GM04504 (cell line): ENCODE measurements at places on chromosomes 1 and 21.

DNA sequence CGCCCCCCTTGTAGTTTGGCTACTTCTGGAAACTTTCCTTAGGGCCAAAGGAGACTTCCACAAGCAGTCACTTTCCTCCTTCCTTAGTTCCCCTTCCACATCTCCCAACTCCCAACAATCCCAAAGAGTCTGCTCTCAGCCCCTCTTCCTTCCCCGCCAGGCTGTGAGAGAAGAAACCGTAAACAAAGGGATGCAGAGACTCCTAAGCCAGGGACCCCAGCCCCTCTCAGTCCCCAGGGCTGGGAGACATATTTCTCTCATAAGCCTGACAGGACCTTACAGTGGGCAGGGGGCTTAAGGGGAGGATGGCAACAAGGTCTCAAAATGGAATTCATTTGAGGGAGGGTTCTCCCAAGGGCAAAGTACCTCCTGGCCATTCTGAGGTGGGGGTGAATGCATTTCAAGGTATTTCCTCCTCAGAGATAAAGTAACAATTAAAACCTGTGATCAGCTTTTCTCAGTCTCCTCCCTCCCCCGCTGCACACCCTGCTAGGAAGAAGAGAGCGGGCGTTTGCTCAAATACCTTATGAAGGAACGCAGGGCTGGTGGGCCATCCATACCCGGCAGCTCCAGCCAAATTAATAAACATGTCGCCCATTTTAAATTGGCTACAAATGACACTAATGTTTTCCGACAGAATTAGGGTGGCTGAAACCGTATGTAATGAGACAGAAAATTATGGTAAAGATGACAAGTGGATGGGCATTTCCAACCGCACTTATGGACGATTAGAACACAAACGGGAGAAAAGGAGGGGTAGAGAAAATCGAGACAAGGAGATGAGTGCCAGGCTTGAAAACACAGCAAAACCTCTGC is 4.0 kb downstream of the BARHL2 start:
- no peak for DNase-seq

- DNase-seq = no peak
These were observed 27.9 kb upstream of the EFHD2 start for GRCh38 chr1:15381805-15382204.

DNA sequence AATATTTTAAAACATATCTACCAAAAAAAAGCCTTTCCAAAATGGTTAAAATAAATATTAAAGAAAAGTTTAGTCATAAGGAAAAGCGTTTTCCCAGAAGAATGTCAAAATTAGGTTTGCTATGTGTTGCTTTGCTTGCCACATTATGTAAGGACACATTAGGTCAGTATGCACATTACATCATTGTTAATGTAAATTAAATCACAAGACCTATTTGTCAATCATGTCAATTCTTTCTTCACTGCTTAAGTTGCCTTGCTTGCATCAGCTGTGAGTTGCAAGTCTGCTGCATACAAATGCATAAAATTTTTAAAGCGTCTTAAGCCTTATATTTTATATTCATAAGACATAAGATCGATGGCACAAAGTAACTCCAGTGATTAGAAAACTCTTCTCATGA is 448.9 kb downstream of the PCP4 start:
- no peak for DNase-seq

GRCh38 chr1:91770667-91771268 is 115.2 kb downstream of the TGFBR3 start:
- DNase-seq = no peak

DNA sequence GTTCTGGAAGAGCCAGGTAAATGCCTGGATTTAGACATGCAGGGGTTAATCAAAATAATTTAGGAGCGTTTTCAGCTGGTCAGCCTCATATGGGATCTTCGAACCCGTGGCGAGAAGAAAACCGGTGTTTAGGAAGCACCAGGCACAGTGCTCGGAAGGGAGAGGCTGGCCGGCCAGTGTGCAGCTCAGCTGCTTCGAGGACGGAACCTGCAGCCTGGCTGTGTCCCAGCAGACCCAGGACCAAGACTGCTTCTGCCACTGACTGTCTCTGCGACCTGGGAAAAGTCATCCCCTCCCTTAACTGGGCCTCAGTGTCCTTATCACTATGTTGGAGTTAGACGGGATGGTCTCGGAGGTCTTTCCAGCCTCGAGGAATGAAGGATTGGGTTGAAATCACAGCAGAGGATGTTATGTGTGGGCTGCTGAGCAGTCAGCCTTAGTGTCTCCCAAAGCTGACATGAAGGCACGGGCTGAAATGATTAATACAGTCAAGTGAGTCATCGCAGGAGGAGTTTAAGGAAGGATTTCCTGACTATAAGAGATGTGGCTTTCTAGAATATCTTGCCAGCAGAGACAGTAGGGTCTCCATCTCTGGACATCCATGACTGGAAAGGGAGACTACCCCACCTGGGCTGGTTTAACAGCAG is 20.8 kb downstream of the PPFIA4 start:
- DNase-seq = peak; percentile 53

DNA sequence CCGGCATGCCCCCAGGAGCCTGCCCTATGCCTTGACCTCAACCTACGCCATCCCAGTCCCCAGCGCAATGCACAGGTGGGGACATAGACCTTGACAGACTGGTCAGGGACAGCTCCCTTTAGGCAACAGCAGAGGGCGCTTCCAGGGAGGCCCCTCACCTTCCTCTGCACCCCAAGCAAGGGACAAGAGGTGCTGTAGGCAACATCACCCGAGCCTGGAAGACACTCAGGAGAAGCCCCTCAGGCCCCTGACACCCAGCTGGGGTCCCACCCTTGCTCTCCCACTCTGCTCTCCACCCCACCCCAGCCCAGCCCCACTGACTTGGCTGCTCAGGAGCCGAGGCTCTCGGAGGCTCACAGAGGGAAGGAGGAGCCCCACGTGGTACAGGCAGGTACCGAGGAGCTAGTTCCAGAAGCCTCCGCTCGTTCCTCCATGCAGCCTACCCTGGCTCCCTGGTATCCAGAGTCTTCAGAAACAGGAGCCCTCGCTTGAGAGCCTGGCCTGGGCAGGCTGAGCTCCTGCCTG is 2.4 kb upstream of the WNT3A start:
- no peak for DNase-seq

- DNase-seq = no peak
These were observed 10.1 kb downstream of the FAM131C start for GRCh38 chr1:16063226-16063829.

DNA sequence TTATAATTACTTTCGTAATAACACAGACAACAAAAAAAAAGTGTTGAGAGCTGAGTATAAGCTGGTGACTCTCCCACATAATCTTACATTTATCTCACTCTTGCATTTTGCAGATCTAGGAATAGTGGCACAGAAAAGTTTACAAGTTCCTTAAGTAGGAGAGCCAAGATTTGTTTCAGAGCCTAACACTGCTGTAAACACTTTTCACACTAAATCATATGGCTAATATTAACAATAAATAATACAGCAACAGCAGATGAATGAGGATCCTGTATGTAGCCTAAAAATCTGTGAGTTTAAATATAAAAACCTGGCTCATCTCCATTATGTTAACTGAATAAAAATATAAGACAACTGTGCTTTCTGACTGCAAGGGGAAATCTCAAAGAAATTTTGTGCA is 846.5 kb upstream of the ADAMTS5 start:
- DNase-seq = no peak

DNA sequence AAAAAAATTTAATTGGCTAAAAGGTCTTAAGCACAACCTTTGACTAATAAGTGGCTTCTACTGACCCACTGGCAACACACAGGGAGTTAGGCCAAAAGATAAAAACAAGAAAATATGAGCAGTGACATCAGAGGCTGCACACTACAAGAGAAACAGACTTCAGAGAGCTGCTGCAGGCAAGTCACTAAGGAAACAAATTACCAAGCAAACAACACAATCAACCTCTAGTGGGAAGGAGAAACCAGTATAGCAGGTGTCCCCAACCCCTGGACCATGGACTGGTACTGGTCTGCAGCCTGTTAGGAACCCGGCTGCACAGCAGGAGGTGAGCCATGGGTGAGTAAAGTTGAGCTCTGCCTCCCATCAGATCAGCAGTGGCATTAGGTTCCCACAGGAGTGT is 20.8 kb upstream of the ENSA start:
- DNase-seq = no peak

- peak; percentile 57 for DNase-seq
These were observed 705 bp downstream of the UROD start for GRCh38 chr1:45012639-45013278.

DNA sequence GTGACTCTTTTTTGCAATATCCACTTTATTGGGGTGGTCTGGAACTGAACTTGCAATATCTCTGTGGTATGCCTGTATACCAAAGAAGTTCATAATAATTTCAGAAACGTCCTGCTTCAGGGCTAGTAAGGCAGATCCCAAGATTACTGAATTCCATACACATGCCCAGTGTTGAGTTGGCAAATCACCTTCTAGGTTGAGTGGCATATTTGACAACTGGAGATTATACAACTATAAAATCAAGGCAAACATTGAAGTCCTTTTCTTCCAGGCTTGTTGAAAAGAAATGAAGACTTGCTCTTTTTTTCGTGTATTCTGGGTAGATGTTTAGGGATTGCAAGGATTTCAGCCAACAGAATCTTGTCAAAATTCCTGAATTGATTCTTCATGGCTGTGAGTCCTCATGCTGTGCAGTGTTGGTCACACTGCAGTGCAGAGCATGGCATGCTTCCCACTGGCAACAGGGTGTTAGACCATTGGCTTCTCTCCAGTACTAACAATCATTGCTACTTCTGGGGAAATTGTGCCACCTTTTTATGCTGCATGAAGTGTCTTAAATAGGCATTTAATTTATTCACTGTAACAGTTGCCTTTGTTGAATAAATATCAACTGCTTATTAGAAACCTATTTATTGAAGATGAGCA is 367.1 kb upstream of the ADGRL4 start:
- no peak for DNase-seq

- DNase-seq = no peak
These were observed 25.1 kb upstream of the S100A11 start for GRCh38 chr1:152061952-152062351.
